ENCODE measurements at places on chromosomes 11 and 22.

DNA sequence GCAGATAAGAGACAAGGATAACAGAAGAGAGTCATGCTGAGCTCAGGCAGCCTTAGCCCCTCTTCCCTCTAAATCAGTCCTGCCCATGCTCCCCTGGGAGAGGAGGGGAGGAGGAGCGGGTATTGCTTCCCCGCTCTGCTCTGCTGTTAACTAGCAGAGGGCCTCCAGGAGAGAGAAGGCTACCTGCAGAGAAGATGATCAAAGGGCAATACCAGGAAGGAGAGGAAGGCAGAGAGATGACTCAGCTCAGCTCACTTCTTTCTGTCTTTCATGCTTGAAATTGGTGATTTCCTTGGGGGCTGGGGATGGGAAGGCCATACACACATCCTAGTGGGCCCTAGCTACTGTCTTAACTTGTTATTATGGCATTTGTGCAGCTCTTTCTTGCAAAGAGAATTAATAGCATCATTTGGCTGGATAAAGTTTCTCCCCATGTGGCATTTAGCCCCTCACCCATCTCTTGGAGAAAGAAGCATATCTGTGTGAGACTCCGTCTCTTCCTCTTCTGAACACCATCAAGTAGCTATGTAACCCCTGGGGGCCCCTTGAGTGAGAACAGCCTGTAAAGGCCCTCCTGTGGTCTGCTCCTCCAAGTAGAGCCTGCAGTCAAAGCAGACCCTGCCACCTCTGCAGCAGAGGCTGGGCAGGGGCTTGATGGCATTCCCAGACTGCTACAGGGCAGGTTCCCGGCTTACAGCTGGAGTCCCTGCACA lies 33.4 kb upstream of the AMOTL1 start:
- no peak for DNase-seq

DNA sequence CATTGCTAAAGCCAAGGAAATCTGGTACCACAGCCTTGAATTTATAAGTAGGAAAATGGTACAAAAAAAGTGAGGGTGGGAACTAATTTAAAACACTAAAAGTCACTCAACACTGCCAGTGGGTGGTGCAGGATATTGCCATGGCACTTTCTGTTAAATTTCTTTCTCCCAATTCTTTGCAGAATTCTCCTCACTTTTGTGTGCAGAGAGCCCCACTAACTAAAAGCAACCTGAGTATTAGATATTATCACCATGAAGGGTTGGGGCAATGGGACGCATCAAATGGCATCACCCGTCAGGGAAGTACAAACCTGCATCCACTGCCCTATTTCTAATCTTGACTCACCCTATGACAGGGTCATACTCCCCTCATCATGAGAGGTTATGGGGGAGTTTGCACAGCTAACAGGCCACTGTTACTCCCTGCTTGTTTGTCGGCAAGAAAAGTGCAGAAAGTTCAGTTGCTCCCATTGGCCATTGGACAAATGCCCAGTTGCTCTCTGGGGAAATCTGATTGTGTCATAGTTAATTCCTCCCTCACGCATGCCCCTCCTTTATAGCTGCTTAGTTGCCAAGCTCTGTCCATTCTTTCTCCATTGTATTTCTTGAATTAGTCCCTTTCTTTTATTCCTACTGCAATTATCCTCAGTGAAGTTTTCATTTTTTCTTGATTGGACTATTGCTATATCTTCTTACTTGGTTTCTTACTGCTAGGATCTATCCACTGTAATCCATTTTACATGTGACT lies 93.8 kb upstream of the BLID start:
- peak; percentile 45 for DNase-seq

DNA sequence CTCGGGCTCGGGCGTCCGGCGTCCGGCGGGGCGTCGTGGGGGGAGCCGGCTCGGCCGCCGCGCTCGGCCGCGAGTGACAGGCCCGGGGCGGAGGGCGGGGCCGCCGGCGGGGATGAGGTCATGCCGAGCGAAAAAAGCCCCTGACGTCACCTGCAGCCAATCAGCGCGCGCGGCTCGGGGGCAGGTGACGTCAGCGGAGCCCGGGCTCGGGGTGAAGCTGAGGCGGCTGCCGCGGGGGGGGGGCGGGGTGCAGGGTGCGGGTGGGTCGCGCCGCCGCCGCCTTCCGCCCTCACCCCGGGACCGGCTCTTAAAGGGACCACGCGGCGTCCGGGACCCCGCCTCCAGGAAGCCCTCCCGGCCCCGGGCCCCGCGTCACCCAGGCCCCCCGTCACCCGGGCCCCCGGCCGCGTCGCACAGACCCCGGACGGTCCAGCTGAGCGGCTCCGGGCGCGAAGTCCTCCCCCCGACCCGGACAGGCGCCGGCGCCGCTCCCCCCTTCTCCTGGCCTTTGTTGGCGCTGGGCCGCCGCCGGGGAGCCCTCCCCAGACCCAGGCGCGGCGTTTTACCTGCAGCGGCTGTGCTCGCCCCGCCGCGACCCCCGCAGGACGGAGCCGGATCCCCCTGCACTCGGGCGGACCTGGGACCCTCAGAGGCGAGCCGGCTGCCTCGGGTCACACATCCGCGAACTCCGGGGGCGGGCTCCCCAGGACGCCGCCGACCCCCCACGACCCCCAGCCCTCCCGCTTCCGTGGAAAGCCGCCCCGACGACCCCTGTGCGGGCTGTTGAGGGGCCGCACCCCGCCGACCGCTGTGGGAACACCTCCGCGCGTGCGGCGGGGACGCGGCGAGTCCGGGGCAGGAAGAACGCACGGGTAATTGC lies at the start of gene DUSP8:
DUSP8 (minus strand) TSS at position 75 of the 880 bp plus-strand sequence. CDS start 6,445 bp downstream, outside the sequence.
- DNase-seq: peak; percentile 81

- DNase-seq: no peak
Measured at GRCh38 chr11:2794968-2795322, 90.6 kb downstream of the CDKN1C start.

DNA sequence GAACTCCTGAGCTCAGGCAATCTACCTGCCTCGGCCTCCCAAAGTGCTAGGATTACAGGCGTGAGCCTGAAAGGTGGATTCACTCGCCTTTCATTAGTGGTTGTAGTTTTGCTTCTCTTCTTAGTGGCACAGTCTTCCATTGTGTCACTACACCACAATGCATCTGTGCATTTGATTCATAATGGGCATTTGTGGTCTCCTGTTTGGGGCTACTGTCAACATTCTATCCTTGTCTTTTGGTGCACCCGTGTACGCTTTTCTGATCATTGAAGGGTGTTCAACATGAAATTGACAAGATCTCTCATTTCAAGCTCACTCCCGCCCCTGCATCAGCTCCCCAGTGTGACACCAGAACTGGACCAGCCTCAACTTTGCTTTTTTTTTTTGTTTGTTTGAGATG lies 2.0 kb upstream of the SYT12 start:
- DNase-seq: no peak

DNA sequence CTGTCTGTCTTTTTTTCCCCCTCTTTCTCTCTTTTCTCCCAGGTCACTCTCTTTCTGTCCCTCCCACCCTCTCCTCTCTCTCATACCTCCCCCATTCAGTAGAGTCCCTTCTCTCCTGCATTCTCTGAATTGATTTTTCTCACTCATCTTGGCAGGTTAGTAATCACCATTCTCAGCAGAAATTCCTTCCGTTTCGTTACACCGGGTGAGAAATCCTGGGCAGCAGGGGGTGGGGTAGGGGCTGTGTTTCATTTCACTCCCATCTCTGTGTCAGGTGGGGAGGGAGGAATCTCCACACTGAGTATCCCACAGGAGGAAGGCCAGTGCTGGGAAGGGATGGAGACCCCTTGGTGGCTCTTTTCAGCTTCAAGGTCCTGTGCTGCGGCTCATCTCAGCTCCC lies 253.5 kb downstream of the MIAT start:
- no peak for DNase-seq

- no peak for DNase-seq
Measured at GRCh38 chr22:47059076-47059475, 296.6 kb downstream of the TBC1D22A start.

GRCh38 chr11:41836431-41836830 lies 377.0 kb upstream of the LRRC4C start:
- DNase-seq: no peak

- no peak for DNase-seq
Measured at GRCh38 chr11:35239471-35240075, 100.6 kb downstream of the CD44 start.

- DNase-seq: no peak
Measured at GRCh38 chr11:67608486-67608885, 1.8 kb downstream of the NDUFV1 start.

DNA sequence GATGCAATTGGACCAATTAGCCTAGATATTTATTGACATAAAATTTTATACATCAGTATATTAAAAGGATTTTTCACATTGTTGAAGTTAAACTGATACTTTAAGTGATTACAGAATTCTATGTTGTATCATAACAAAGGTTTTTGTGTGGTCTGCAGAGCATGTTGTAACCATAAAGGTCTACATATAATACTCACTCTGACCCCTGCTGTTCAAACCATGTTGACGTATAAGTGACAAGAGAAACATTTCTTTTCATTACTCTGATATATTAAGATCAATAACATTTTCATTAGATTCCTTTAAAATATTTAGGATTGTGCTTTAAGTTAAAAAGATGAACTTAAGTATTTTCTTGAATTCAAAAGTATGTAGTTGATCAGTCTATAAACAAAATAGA lies 63.9 kb downstream of the GAS2 start:
- no peak for DNase-seq

DNA sequence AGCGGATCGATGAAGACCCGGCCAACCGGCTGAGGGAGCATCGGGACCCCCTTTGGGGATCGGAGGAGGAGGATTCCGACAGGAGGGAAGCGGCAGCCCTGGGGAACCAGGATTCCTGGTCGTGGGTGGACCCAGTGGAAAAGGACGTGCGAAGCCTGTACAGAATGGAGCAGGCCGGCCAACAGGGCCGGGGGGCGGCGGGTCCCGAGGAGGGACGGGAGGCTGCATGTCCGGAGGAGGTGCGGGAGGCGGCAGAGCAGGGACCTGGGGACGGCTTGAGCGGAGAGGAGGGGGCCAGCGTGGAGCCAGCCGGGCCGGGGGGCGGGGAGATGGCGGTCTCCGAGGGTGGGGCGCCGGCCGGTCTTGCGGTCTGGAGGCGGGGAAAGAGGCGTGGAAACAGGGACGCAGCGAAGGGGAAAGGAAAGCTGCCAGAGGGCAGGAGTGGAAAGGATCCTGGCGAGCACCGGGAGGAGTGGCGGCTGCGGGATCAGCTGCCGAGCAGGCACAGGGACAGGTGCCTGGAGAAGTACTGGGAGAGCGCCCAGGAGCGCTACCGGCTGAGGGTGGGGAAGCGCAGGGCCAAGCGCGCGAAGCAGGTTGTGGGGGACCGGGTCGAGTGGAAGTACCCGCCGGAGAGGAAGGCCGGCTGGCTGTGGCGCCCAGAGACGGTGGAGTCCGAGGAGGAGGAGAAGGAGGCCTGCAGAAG lies at the start of gene ANO5:
ANO5 (plus strand) TSS at position 444 of the 706 bp plus-strand sequence. CDS start 408 bp downstream, outside the sequence.
- no peak for DNase-seq

DNA sequence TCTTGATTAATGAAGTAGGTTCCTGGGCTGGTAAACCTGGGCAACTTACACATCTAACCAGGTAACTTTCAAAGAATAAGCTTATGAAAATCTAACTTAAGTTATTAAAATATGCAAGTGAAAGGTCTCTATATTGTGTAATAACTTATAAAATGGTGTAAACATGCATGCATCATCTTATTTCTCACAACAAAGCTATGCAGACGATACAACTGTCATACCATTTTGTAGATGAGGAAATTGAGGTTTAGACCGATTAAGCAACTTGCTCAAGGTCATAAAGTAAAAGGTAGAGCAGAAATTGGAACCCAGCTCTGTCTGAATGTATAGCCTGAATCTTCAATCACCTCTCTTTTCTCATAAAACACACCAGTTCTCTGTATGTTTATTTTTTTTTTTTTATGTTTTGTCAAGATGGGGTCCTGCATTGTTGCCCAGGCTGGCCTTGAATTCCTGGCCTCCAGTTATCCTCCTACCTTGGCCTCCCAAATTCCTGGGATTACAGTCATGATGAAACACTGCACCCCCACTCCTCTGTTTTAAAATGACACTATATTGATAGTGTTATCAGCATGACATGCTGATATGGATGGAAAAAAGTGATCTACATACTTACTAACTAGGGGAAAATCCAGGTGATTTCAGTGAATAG lies 109.6 kb downstream of the SGSM3 start:
- DNase-seq: no peak

GRCh38 chr11:122330279-122330965 lies 214.4 kb upstream of the BLID start:
- DNase-seq: no peak

DNA sequence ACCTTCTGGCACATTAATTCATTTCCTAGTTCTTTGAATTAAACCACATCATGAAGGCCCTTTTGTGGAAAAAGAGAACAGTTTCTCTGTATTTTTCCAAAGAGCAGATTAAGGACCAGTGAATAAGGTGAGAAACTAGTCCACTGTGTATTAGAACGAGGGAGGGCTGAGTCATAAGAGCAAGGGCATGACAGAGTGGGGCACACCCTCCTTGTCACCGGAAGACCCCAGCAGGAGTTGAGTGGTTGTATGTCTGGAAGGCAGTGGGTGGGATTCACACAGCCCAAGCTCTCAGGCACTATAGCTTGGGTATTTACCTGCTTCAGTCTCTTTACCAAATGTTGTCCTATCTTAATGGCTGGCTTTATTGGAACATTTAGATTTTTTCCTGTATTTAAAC lies 86.8 kb downstream of the BMAL1 start:
- no peak for DNase-seq

DNA sequence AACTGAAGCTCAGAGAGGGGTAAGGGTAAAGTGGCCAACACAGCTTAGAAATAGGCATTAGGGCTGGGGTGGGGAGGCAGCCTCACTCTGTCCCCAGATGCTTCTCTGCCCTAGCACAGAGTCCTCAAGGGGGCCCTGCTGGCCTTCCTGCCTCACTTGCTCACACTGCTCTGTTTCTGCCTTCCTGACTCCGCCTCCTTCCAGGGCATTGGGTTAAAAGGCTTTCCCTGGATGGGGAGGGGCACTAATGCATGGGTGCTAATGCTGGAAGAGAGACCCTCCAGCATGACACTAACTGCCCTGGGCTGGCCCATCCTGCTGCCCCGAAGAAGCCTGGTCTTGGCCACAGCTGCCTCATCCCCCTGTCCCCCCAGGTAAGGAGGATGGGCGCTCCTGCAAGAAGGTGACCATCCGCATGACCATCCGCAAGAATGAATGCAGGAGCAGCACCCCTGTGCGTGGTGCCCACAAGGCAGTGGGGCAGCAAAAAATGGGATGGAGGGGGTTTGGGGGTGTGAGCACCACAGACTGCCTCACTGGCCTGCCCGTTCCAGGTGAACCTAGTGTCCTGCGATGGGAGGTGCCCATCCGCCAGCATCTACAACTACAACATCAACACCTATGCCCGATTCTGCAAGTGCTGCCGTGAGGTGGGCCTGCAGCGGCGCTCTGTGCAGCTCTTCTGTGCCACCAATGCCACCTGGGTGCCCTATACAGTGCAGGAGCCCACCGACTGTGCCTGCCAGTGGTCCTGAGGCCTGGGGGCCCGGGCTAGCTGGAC lies 74.0 kb upstream of the MYOD1 start:
- DNase-seq: no peak

DNA sequence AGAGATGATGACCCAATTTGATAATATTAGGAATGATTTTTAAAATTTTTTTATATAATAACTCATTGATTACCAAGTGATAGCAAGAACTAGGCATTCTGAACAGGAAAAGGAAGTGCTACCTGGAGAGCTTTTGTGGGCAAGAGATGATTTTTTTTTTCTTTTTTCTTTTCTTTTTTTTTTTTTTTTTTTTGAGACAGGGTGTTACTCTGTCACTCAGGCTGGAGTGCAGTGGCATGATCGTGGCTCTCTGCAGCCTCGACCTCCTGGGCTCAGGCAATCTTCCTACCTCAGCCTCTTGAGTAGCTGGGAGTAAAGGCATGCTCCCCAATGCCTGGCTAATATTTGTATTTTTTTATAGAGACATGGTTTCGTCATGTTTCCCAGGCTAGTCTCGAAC lies 40.4 kb downstream of the TNRC6B start:
- DNase-seq: no peak

- DNase-seq: no peak
Measured at GRCh38 chr11:66934950-66935779, 23.0 kb downstream of the PC start.
